ENCODE measurements at places on chromosomes 4 and X. TPM values are rescaled to one million over a fixed set of nuclear protein-coding genes. Genes with fewer than 3 reads are reported as not detected.

Gene APOOL
- total RNA-seq, result 8.0 TPM

Gene DCHS2
- 0.70 TPM for total RNA-seq

Gene HMX1
- total RNA-seq, result 0.26 TPM

Gene NLGN4X
- 111 TPM for total RNA-seq

Gene PLAC1
- 0.68 TPM for total RNA-seq

Gene TSPAN6
- 61.3 TPM for total RNA-seq

Gene SPINK2
- 1.8 TPM for total RNA-seq

Gene FGFR3
- total RNA-seq, result 75.7 TPM

Gene HTN3
- not detected for total RNA-seq

Gene FHDC1
- total RNA-seq, result 19.9 TPM

Gene AWAT1
- not detected for total RNA-seq

Gene GYG2
- total RNA-seq, result 95.9 TPM

GRCh38 chr4:158036998-158037397, 135.8 kb downstream of the GASK1B start:
- H3K27me3 ChIP-seq, result no peaks in the 10 kb centered on the region
- DNase-seq, result no peak
- H3K36me3 ChIP-seq, result no peaks in the 10 kb centered on the region
- H3K4me1 ChIP-seq, result no peaks in the 10 kb centered on the region
- no peak overlapping the region for H3K4me3 ChIP-seq
- H3K27ac ChIP-seq, result no peak overlapping the region

DNA sequence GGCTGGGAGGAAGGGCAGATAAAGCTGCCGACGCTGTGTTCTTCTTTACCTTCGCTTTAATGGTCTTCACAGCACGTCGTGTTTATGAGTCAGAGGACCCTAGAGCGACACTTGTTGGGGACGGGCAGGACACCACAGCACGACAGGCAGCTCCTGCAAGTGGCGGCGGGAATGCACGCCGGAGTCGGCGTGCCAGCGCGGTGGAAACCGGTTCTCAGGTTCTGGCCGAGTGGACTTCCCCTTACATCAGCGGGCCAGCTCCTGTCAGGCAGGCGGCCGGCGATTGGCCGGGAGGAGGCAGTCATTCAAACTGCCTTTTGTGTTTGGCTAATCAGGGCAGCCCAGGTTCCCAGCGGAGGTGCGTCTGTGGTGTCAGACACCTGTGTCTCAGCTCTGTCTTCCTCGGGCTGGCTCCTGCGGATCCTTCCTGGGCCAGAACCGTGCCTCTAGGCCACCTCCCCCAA, 150.9 kb downstream of the SHROOM3 start:
- peaks cover 13% of the 10 kb centered on the region for H3K4me1 ChIP-seq
- no peaks in the 10 kb centered on the region for H3K36me3 ChIP-seq
- peak overlapping the region; percentile 78 for H3K4me3 ChIP-seq

DNA sequence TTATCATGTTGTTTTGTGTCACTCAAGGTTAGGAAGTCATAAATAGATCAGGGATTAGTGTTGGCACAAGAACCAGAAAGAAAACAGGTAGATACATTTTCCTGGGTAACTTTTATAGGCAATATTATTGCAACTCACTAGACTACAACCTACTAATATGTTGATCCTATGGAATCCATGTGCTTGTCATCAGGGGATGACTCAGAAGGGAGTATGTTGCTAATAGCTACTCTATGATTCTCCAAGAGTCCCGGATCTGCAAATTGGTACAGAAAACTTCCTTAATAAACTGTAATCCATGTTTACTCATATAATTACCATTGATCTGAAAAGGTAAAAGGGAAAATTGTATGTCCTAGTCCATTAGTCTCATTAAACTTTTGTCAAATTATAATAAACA, 11.7 kb upstream of the GNRHR start:
- no peak for DNase-seq
- H3K36me3 ChIP-seq, result no peaks in the 10 kb centered on the region
- H3K27me3 ChIP-seq, result no peaks in the 10 kb centered on the region

DNA sequence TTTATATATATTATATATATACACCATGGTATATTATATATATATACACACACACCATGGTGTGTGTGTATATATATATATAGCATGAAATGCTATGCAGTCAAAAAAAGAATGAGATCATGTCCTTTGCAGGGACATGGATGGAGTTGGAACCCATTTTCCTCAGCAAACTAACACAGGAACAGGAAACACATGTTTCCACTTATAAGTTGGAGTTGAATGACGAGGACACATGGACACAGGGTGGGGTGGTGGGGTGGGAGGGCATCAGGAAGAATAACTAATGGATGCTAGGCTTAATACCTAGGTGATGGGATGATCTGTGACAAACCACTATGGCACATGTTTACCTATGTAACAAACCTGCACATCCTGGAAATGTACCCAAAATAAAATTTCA, 293.6 kb upstream of the NDST3 start:
- no peaks in the 10 kb centered on the region for H3K27me3 ChIP-seq
- no peak overlapping the region for H3K27ac ChIP-seq
- no peak overlapping the region for H3K4me3 ChIP-seq
- H3K36me3 ChIP-seq, result peaks cover 2% of the 10 kb centered on the region
- H3K4me1 ChIP-seq, result no peaks in the 10 kb centered on the region

DNA sequence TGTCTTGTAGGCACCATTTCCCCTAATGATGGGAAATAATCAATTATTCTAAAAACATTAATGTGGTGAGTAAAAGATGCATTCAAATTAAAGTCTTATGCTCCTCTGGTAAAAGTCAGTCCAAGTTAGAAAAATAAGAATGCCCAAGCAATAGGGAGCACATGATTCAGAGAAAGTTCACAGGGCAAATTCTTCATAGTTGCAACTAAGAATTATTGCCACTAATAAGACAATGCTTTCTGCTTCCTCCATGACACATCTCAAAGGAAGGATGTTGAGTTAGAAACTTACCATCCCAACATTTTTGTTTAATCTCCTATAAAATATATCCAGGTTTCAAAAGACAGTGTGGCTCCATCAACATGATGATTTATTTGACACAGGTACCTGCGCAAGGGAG, 26.3 kb downstream of the PHOX2B start:
- H3K27ac ChIP-seq, result no peak overlapping the region
- 0 out of 2 replicates have a peak, but pooled peaks cover 3% of the 10 kb centered on the region for H3K27me3 ChIP-seq

DNA sequence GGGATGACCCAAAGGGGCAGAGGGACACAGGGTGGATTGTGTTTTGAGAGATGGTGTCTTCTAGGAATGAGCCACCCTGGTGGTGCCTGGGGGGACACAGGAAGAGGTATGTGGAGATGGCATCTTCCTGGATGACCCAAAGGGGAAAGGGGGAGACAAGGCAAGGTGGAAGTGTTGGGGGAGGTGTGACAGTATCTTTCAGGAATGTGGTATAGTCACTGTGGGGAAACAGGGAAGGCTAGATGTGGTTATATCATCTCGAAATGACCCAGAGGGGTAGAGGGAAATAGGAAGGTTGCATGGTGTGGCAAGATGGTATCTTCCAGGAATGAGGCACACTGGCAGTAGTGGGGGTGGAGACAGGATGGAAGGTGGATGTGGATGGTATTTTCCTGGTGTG, 62.9 kb downstream of the MAOA start:
- H3K4me1 ChIP-seq, result no peaks in the 10 kb centered on the region
- DNase-seq, result no peak
- H3K36me3 ChIP-seq, result peaks cover 3% of the 10 kb centered on the region
- H3K4me3 ChIP-seq, result no peak overlapping the region
- no peaks in the 10 kb centered on the region for H3K27me3 ChIP-seq

GRCh38 chrX:152926279-152926678, 28.4 kb downstream of the ZNF185 start:
- no peaks in the 10 kb centered on the region for H3K4me1 ChIP-seq
- H3K27me3 ChIP-seq, result no peaks in the 10 kb centered on the region
- no peak overlapping the region for H3K4me3 ChIP-seq
- H3K27ac ChIP-seq, result no peak overlapping the region
- DNase-seq, result peak; percentile 76

DNA sequence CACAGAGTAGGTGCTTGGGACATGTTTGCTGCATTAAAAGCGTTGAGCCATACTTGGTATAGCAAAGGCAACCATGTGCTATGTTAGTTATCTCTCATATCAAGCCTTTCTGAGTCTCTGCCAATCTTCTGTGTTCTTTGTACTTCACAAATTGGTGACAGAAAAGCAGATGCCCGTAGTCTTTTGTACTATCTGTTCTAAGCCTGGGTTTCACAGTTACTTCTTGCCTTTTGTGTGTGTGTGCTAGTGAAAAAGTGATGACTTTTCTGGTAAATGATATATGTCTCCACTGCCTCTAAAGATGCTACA, 16.1 kb upstream of the KLHL2 start:
- no peaks in the 10 kb centered on the region for H3K27me3 ChIP-seq
- no peak overlapping the region for H3K4me3 ChIP-seq
- no peaks in the 10 kb centered on the region for H3K36me3 ChIP-seq
- H3K4me1 ChIP-seq, result no peaks in the 10 kb centered on the region
- no peak overlapping the region for H3K27ac ChIP-seq

DNA sequence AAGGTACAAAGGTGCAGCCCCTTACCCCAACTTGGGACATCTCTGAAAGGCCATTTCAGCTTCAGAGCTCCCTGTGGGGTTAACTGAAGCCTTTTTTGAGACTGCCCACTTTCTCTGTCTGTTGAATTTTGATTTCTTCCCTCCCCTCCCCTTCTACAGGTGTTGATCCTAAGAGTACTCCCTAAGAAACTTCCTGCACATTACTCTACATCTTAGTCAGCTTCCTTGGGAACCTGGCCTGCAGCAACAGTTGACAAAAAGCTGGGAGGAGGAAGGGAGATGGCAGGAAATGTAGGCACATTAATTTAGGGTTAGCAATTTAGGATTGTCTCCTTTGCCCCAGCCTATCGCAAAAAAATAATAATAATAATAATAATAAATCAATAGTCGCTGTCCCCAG, 1.2 kb upstream of the IDS start:
- H3K36me3 ChIP-seq, result peaks cover 13% of the 10 kb centered on the region
- H3K27me3 ChIP-seq, result no peaks in the 10 kb centered on the region
- no peak overlapping the region for H3K27ac ChIP-seq

DNA sequence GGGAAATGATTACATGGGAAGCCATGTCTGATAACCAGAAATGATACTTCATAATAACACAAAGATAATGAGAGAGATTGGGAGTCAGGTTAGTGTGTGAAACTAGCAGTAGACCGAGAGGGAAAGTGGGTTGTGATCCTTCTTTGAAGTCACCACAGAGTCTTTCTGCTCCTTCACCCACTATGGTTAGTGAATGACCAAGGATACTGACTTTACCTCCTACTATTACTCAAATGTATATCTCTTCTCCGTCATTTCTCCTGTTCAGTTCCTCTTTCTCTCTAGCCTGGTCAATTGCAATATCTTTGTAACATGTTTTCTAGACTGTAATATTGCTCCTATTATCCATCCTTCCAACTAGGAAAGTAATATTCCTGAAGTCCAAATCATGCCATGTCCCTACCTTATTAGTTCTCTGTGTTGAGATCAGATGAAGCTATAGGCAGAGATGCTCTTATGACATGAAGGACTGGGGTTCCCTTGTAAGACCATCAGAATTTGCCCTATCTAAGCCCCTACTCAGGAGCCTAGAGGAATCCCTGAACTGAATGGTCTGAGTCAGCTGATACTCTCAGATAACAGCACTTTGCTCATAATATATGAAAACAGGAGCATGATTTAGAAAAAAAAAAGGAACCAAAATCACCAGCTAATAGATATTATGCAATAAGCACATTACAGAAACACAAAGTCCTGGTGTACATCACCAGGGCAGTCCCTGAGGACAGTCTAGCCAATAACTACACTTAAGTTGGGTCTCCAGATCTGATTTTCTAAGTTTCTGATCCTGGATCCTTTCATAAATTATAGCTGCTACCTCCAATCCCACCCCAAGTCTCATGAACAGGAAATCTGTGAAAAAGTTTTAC, 81.2 kb downstream of the SHROOM3 start:
- H3K4me1 ChIP-seq, result no peaks in the 10 kb centered on the region
- no peak overlapping the region for H3K4me3 ChIP-seq
- H3K27ac ChIP-seq, result no peak overlapping the region
- peaks cover 2% of the 10 kb centered on the region for H3K36me3 ChIP-seq
- no peaks in the 10 kb centered on the region for H3K27me3 ChIP-seq
- no peak for DNase-seq

GRCh38 chrX:21376636-21377035, 2.4 kb downstream of the CNKSR2 start:
- H3K27ac ChIP-seq, result no peak overlapping the region
- DNase-seq, result no peak
- H3K36me3 ChIP-seq, result no peaks in the 10 kb centered on the region
- H3K4me3 ChIP-seq, result peak overlapping the region; percentile 94
- no peaks in the 10 kb centered on the region for H3K4me1 ChIP-seq
- H3K27me3 ChIP-seq, result no peaks in the 10 kb centered on the region

DNA sequence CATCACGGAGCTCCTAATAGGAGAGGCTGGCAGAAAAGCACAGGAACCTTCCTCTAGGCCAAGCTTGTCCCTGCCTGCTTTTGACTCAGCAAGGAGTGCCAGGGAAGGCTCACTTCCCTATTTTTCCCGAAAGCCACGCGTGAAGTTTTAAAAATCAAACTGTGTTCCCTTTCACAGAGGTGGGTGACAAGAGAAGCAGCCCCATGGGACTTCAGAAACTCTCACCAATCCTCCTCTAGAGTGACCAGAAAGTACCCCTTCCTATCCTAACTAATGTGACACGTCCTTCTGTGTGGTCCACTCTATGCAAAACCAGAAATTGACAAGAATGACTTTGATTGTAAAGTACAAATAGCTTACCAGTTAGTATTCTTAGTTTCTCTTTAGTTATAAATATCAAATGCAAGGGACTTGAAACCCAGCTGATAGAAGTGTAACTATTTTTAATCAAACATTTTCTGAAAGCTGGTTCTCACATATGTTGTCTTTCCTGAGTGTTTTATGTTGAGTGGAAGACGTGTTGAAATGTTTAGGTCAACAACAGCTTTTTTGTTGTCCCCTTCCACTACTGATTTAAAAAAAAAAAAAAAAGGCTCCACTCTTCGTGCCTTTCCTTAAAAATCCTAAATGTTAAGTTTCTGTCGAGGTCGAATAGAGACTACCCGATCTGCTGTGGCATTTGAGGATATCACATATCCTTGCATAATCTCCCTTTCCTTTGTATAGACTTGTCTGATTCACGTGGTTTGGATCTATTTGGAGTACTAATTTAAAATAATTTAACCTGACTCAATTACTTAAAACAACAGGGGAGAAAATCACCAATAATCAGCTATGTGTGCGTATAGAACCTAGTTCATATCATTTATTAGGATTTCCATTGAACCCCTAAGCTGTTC, 42.1 kb downstream of the NFKB1 start:
- DNase-seq, result no peak
- no peak overlapping the region for H3K4me3 ChIP-seq
- H3K27ac ChIP-seq, result no peak overlapping the region
- H3K27me3 ChIP-seq, result no peaks in the 10 kb centered on the region
- no peaks in the 10 kb centered on the region for H3K36me3 ChIP-seq
- H3K4me1 ChIP-seq, result no peaks in the 10 kb centered on the region

GRCh38 chr4:52192721-52193135, 141.6 kb downstream of the SPATA18 start:
- H3K4me1 ChIP-seq, result no peaks in the 10 kb centered on the region
- H3K4me3 ChIP-seq, result no peak overlapping the region
- no peak for DNase-seq

Measured in H9 (cell line).